NCI-H460 (cell line): ENCODE measurements at places on chromosomes 5 and 9.

DNA sequence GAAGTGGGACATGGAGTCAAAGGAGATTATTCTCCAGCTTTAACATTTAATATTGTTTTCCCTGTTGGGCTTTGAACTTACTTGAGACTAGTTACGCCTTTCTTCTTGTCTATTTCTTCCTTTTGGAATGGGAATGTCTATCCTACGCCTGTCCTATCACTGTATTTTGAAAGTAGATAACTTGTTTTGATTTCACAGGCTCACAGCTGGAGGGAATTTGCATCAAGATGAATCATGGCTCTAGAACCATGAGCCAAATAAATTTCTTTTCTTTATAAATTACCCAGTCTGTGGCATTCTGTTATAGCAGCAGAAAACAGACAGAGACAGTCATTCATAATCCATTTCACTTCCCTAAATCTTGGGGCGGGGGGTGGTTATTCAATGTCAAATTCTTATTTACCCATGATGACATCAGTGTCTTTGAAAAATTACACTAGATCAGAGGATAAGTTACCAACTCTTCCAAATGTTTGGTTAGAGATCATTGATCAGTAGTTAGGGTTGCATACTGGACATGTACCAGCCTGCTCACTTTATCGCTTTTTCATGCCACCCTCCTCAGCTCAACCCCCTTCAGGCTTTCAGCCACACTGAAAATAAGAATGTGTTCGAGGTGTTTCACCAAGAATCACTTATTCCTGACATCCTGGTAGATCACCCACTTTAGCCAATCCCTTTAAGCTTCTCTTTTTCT lies 419.6 kb upstream of the PIK3R1 start:
- DNase-seq, result no peak

GRCh38 chr5:74199005-74199404 lies 441.5 kb downstream of the ENC1 start:
- DNase-seq, result no peak

- DNase-seq, result no peak
Observed at GRCh38 chr5:88923623-88924329, 40.8 kb upstream of the MEF2C start.

- DNase-seq, result no peak
Observed at GRCh38 chr5:142939884-142940283, 169.7 kb downstream of the ARHGAP26 start.

DNA sequence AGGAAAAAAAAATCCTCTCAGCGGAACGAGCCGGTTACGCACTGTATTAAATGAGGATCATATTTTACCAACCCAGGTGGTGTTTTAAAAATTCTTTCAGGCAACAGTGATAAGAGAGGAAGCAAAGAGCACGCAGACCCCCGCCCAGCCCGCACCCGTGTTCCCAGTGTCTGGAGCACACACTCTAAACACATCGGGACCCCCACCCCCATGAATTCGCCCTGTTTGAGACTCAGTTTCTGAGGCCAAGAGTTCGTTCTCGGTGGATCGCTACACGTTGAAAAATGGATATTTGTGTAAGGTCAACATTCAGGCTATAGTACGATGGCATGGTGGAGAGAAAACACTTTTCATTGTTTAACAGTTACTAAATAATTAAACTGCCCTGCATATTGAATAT lies 196.3 kb downstream of the MEF2C start:
- no peak for DNase-seq

GRCh38 chr5:133947431-133947841 lies 21.0 kb downstream of the C5orf15 start:
- DNase-seq, result no peak

GRCh38 chr5:151357792-151358191 lies 10.4 kb upstream of the SLC36A2 start:
- no peak for DNase-seq

DNA sequence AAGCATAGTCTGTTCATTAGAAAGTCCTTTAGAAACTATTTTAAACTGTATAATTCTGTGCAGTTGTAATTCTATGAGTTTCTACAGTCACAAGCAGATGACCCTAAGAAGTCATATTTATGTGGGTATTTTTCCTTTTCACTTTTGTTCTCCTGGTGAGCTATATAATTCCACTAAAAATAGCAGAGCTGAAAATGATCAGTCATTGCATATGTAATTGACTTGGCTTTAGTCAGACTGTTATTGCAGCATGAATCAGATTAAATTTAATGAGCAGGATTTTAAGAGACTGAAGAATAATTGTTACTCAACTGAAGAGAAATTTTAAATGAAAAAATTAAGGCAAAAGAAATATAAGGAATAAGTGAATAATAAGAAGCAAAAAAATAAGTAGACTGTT lies 108.5 kb downstream of the MTREX start:
- DNase-seq, result no peak

DNA sequence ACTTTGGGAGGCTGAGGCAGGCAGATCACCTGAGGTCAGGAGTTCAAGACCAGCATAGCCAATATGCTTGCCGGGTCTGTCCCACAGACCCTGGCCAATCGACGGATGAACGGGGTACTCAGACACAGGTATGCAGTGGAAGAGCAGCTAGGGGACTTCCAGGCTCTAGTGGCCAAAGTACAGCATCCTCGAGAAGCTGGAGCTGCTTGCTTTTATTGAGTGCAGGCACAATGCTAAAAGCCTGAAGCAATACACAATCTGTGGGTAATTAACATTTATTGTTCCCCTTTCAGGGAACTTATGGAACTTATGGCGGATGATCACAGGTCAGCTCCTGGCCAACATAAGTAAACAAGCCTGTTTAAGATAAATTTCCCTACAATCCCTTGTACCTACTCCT lies 32.8 kb upstream of the SEMA4D start:
- DNase-seq, result no peak

GRCh38 chr5:132747616-132748440 lies 602 bp downstream of the CCNI2 start:
- no peak for DNase-seq

DNA sequence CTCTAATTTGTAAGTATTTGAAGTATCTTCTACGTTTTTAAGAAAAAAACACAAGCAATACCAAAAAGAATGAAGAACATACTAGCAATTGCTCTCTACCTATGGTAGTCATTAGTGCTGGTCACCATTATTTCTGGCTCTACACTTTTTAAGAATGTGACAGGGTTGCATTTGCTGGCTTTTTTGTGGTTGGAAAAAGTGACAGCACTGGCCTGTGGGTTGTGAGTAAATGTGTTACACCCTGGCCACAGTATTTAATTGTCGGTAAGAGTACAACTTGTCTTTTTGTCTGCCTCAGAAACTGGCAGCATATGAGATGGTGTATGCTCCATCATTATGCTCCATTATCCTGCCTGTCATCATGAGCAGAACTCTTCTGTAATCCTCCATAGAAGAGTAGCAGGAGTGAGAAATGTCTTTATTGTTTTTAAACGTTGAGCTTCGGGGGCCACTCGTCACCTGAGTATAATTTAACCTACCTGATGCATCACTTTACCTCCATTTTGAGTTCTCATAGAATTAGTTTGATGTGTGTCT lies 449.8 kb downstream of the ISL1 start:
- no peak for DNase-seq

DNA sequence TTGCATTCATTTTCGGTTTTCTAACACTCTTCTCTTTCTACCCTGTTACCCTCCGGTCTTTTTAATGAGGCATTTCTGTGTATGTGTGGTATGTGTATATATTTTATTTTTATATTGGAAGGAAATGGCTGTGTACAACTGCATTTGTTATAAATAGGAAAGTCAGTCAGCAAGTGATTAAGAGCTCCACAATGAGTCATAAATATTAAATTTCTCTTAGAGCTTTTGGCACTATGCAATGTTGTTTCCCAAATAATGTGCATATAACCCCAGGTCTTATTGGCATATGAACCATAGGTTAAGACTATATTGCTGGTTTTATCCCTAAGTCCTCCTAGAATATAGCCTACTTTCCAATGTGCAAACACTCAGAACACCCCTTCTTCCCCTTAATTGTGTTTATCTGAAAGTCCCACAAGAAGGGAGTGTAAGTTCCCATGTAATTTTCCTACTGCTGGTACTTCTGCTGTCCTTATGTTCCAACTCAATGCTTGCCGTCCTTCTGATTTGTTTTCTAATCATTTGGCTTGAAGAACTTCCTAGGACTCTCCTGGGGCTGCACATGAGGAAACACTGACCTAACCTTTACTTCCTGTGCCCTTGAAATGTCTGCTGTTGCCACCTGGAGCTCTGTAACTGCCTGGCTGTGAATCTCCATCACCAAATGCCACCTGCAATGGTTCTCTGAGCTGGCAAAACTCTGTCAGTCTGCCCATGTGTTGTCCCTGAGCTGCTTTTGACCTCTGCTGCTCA lies 65.5 kb upstream of the PCSK5 start:
- no peak for DNase-seq
